ENCODE measurements at places on chromosomes 5 and 9. TPM values are rescaled to one million over a fixed set of nuclear protein-coding genes. Genes with fewer than 3 reads are reported as not detected.

The PCDHGA12 gene
- 6.2 TPM for total RNA-seq

The PCDHA12 gene
- not detected for total RNA-seq

The PCDHB5 gene
- total RNA-seq = 0.32 TPM

The TSSK1B gene
- not detected for total RNA-seq

The MARCOL gene
- total RNA-seq = not detected

The TXNDC8 gene
- not detected for total RNA-seq

The HMCN2 gene
- 0.19 TPM for total RNA-seq

The MXD3 gene
- total RNA-seq = 26.1 TPM

The CEMIP2 gene
- total RNA-seq = 142 TPM

The PCDHGB6 gene
- total RNA-seq = 1.6 TPM

The SLC34A3 gene
- not detected for total RNA-seq

The TAS2R1 gene
- total RNA-seq = not detected

The SPAAR gene
- 5.8 TPM for total RNA-seq

The PCDHB9 gene
- 0.31 TPM for total RNA-seq

The ZNF483 gene
- total RNA-seq = 0.81 TPM

The ZNF366 gene
- 12.3 TPM for total RNA-seq

The ZNF454 gene
- total RNA-seq = 0.69 TPM

The STK32A gene
- total RNA-seq = not detected

The CNTNAP3B gene
- total RNA-seq = 361 TPM

The KIAA0825 gene
- total RNA-seq = 0.97 TPM

The LPCAT1 gene
- total RNA-seq = 36.6 TPM

The NANS gene
- total RNA-seq = 111 TPM

The ABITRAM gene
- total RNA-seq = 4.7 TPM

The PLEKHG4B gene
- total RNA-seq = not detected

The PARP8 gene
- total RNA-seq = 1.2 TPM

The FOXD4L6 gene
- not detected for total RNA-seq

The SV2C gene
- not detected for total RNA-seq

The PRDM12 gene
- not detected for total RNA-seq

The NOXA1 gene
- total RNA-seq = 2.1 TPM

The HAND1 gene
- not detected for total RNA-seq

The PRRX2 gene
- not detected for total RNA-seq

The PCDHA6 gene
- total RNA-seq = 0.13 TPM

The ZNF300 gene
- total RNA-seq = 9.8 TPM

The GDA gene
- not detected for total RNA-seq

The SLCO6A1 gene
- total RNA-seq = not detected

The FCN2 gene
- not detected for total RNA-seq

The CAMSAP1 gene
- 11.5 TPM for total RNA-seq

The SPINK4 gene
- total RNA-seq = not detected

The AKNA gene
- total RNA-seq = 4.3 TPM

The SOX30 gene
- total RNA-seq = not detected

The C5orf24 gene
- total RNA-seq = 30.3 TPM

The WNT8A gene
- not detected for total RNA-seq

The PLAC8L1 gene
- not detected for total RNA-seq

The LOX gene
- total RNA-seq = 90.4 TPM

The SEMA5A gene
- 0.31 TPM for total RNA-seq

The FLT4 gene
- total RNA-seq = 78.0 TPM

The CRB2 gene
- total RNA-seq = not detected

The PPP2R2B gene
- not detected for total RNA-seq

The SCAI gene
- 2.3 TPM for total RNA-seq

The F12 gene
- 1.3 TPM for total RNA-seq

The STC2 gene
- total RNA-seq = 6.6 TPM

The LCN10 gene
- 0.13 TPM for total RNA-seq

The PCDHGA4 gene
- total RNA-seq = 1.3 TPM

The SPATA31A3 gene
- total RNA-seq = not detected

The GRHPR gene
- 101 TPM for total RNA-seq

The HTR4 gene
- not detected for total RNA-seq

All from bladder microvascular endothelial cell (primary cell).